Activated T-helper 1 cell treated with anti-CD3 and anti-CD28 coated beads, Interleukin-2, amount 50 U/mL, for 16 hours (primary cell): ENCODE measurements at places on chromosomes 4 and X.

GRCh38 chrX:150094996-150095395 lies 156.7 kb upstream of the EOLA2 start:
- no peak for DNase-seq

DNA sequence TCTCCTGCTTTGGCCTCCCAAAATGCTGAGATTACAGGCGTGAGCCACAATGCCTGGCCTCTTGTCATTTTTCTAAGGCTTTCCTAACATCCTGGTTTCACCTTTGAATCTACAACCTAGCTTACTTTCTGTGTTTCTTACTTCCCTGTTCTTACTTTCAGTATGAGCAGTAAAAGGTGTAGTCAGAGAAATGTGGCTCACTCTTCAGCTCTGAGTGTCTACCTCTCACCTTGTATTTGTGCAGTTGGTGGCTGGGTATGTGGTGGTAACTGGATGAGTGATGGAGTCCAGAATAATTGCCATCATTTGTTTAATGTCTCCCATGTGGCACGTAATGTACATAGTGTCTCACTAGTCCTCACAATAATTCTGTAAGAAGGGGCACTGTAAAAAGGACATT lies 19.1 kb upstream of the CXCL11 start:
- DNase-seq: no peak

DNA sequence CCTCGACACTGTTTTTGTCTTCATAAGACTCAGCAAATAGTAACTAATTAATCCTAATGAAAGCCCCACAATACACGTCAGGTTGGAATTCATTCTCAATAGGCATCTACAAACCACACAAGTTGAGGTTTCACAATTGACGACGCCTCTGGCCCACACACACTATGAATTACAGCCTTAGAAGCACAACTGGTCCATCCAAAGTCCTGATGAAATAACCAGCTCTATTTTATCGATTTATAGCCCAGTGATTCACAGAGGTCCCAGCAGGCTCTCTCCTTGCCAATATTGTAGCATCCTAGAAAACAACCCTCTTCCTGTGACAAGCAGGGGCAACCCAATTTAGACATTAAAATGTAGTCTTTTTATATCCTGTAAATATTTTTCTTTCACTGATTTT lies 112.1 kb downstream of the NR3C2 start:
- DNase-seq: no peak

DNA sequence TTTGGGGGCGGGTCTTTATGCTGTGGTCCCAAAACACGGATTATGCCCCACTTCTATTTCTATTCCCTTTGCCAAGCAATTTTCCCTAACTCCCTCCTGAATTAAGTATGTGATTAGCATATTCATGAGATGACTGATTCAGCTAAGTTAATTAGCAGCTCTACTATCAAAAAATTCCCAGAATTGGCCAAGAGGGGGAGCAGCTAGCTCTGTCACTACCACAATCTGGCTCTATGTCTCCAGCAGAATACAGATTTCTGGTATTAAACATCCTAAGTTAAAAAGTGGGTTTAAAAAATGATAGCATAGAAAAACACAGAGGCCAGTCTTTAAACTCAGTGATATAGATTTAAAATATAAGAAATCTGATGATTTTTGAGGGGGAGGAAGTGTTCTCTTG lies 80.3 kb downstream of the GPC4 start:
- DNase-seq: no peak

GRCh38 chr4:165360041-165360695 lies 18.6 kb upstream of the CPE start:
- no peak for DNase-seq

DNA sequence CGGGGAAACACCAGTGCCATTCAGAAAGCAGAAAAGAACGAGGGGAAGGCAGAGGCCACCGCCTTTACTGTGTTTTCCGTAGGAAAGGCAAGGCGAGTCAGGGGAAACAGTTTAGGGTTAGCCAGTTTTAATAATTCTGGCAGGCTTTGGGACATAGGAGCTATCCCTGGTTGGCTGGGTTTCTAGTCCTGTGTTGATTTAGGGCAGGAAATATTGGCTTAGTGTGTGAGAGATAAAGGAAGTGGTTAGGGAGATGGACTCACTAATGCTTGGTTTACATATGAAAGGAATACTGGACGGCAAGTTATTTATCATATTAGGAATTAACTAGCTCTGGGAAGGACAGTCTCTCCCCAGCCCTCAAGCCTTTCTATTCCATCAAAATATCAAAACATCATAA lies 53.1 kb downstream of the SYNPO2 start:
- no peak for DNase-seq

DNA sequence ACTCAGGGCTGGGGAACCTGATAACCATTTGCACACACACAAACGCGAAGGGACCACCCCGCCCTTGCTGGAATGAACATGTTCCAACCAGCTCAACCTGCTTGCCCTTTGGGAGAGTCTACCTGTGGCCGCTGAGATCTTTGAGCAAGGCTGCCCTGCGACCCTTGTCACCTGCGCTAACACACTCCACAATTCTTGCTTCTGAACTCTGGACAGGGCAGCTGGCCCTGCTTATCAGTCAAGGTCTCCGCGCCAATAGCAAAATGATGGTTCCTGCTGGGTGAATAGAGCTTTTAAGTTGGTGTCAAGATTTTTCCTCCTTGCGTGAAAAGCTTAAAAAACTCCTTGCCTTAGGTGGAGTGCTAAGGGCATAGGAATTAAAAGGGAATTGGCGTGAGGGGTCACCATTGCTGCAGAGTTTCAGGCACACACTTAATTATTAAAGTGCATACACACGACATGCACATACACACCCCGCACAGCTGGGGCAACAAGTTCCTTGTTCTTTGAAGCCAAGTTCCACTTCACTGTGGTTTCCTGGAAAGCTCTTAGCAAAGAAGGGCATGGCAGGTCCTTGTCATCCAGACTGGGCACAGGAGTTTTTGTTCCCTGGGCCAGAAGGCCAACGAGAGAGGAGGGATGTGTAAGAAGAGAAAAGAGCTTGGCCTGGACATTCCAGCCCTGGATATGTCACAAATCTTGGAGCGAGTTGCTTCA lies 207.7 kb downstream of the STIM2 start:
- no peak for DNase-seq
